Spleen (tissue), 13 donors: ENCODE measurements at places on chromosomes 4 and X. TPM values are rescaled to one million over a fixed set of nuclear protein-coding genes. Genes with fewer than 3 reads are reported as not detected.

Gene SPRY1
- polyA plus RNA-seq: 10.1 TPM

Gene MYOZ2
- 0.42 TPM for polyA plus RNA-seq

Gene SLC34A2
- 0.17 TPM for polyA plus RNA-seq

Gene SSX7
- not detected for polyA plus RNA-seq

Gene CXCL6
- polyA plus RNA-seq: 17.8 TPM

Gene SPANXB1
- not detected for polyA plus RNA-seq

Gene CFP
- polyA plus RNA-seq: 57.5 TPM

Gene MAGEB5
- polyA plus RNA-seq: not detected

Gene XKRX
- polyA plus RNA-seq: 0.62 TPM

Gene USP26
- not detected for polyA plus RNA-seq

Gene SPIN2A
- 0.44 TPM for polyA plus RNA-seq

Gene ZMAT1
- polyA plus RNA-seq: 15.5 TPM

Gene PDLIM5
- 14.6 TPM for polyA plus RNA-seq

Gene MAGEA11
- polyA plus RNA-seq: 0.03 TPM

Gene TKTL1
- 0.57 TPM for polyA plus RNA-seq

Gene SSX4B
- polyA plus RNA-seq: not detected

Gene USP17L17
- not detected for polyA plus RNA-seq

Gene RGN
- 2.8 TPM for polyA plus RNA-seq

Gene ATP6AP2
- polyA plus RNA-seq: 50.7 TPM

Gene LRIT3
- 0.20 TPM for polyA plus RNA-seq

Gene DUSP9
- not detected for polyA plus RNA-seq

Gene CSAG2
- 0.24 TPM for polyA plus RNA-seq

Gene TMEM150C
- 8.3 TPM for polyA plus RNA-seq

Gene RRH
- polyA plus RNA-seq: 0.03 TPM

Gene XAGE1A
- polyA plus RNA-seq: 0.50 TPM

Gene LEF1
- polyA plus RNA-seq: 9.7 TPM

Gene GPRASP3
- polyA plus RNA-seq: 0.86 TPM

Gene RBMXL3
- polyA plus RNA-seq: not detected

Gene MAGEA9B
- polyA plus RNA-seq: 0.06 TPM

Gene ZFP42
- polyA plus RNA-seq: not detected

Gene PARM1
- polyA plus RNA-seq: 4.6 TPM

Gene CLDN22
- polyA plus RNA-seq: not detected

Gene MUC7
- not detected for polyA plus RNA-seq

Gene COL4A6
- polyA plus RNA-seq: 0.93 TPM

Gene AFAP1
- polyA plus RNA-seq: 1.6 TPM

Gene KLF8
- 3.1 TPM for polyA plus RNA-seq

Gene USP27X
- polyA plus RNA-seq: 1.7 TPM

Gene GLOD5
- not detected for polyA plus RNA-seq

Gene RNF175
- 0.26 TPM for polyA plus RNA-seq
